Left ventricle myocardium superior (tissue), 1 donor: ENCODE measurements at places on chromosomes 16 and 17.

- DNase-seq: peak; percentile 51
These were observed 4.2 kb downstream of the GIT1 start for GRCh38 chr17:29585080-29585751.

- DNase-seq: peak; percentile 46
These were observed 20.7 kb upstream of the CMTM4 start for GRCh38 chr16:66717112-66717675.

DNA sequence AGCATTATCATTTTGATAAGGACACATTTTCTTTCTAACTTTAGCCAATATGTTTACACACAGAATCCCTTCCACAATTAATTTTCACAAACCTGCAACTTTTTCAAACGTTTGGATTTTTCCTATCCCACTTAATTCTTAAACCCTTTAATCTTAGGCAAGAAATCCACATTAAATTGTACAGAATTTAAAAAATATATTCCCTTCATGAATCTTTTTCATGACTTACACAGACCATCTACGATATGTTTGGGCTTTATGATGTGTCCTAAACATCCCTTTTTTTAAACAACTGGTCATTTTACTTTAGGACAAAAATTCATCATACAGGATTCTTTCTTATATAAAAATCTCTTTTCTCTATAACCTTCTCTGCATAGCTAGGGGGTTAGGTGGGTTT lies 241.5 kb upstream of the CNTNAP4 start:
- no peak for DNase-seq

DNA sequence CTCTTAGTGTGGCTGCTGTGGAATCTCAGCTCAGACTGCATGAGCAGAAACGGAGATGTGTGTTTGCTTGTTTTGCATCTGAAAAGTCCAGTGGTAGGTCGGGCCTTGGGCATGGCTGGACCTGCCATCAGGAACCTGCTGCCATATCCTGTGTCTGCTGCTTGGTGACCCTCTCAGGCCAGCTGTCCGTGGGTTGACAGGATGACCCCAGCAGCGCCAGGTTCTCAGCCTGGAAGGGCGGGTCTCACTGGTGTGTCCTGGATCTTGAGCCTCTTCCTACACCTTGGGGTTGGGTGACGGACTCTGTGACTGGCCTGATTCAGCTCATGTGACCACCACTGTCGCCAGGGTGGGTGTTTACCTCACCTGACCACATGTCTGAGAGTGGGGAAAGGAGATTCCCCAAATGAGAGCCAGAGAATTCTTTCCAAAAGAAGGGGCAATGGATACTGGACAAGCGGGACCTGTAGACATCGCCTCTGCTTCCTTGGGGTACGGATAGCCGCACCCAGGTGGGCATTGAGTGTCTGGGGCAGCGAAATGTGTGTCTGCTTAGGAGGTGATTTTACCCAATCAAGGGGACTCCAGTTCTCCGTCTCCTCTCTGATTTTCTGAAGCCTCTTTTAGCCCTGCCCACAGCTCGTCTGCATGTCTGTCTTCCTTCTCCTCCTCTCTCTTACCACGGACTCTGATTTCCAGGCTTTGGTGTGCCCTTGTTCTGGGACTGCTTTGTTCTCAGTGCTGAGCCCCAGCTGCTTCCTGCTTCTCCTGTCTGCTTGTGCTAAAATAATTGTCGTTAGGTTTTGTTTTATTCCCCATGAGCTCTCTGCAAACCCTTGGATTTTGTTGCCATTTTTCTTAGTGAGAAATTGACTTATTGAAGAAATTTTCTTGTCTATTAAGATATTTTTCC lies 399.7 kb downstream of the CPPED1 start:
- DNase-seq: no peak

GRCh38 chr16:74582970-74583369 lies 23.9 kb downstream of the GLG1 start:
- DNase-seq: no peak

GRCh38 chr17:68662037-68662432 lies 60.9 kb upstream of the FAM20A start:
- DNase-seq: no peak

GRCh38 chr17:28570716-28571360 lies 486 bp downstream of the PIGS start:
- peak; percentile 44 for DNase-seq

GRCh38 chr17:40480501-40481003 lies 20.9 kb downstream of the TNS4 start:
- no peak for DNase-seq

- peak; percentile 58 for DNase-seq
These were observed 21.4 kb downstream of the DCUN1D3 start for GRCh38 chr16:20878682-20879147.

DNA sequence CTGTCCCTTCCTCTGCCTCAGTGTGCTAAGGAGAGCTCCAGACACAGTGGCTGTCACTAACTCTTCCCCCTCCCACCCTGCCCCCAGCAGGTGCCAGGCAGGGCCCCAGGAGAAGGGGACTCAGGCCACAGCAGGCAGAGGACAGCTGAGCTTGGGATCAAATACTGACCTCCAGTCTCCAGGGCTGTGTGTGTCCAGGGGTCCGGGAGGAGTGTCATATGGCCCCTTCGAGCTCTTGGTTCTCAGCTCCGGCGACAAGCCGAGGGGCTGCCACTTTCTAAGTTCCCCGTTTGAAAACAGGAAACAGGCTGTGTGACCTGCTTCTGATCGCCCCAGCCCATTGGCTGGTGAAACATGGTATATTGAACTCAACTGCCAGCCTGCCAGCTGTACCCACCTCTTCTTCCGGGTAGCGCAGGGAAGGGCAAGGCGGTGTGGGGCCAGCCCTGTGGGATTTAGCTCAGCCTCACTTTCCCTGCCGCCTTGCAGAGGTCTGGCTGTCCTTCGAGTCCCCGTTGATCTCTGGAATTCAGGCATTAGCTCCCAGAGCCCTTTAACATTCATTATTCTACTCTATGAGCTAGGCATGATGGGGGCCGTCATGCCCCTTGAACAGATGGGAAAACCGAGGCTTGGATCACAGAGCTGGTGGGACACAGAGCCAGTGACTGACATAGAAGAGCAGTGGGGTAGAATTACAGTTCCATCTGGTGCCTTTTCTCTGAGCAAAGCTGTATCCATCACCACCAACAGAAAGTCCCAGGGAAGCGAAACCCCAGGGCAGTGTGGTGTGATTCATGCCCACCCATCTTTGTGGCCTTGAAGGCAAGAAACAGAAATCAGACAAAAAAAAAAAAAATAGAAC lies at the start of gene SNX20:
Gene SNX20, minus strand, starts transcription at position 292 of the 865 bp plus-strand sequence. CDS start 3,786 bp downstream, outside the sequence.
- DNase-seq: peak; percentile 49

DNA sequence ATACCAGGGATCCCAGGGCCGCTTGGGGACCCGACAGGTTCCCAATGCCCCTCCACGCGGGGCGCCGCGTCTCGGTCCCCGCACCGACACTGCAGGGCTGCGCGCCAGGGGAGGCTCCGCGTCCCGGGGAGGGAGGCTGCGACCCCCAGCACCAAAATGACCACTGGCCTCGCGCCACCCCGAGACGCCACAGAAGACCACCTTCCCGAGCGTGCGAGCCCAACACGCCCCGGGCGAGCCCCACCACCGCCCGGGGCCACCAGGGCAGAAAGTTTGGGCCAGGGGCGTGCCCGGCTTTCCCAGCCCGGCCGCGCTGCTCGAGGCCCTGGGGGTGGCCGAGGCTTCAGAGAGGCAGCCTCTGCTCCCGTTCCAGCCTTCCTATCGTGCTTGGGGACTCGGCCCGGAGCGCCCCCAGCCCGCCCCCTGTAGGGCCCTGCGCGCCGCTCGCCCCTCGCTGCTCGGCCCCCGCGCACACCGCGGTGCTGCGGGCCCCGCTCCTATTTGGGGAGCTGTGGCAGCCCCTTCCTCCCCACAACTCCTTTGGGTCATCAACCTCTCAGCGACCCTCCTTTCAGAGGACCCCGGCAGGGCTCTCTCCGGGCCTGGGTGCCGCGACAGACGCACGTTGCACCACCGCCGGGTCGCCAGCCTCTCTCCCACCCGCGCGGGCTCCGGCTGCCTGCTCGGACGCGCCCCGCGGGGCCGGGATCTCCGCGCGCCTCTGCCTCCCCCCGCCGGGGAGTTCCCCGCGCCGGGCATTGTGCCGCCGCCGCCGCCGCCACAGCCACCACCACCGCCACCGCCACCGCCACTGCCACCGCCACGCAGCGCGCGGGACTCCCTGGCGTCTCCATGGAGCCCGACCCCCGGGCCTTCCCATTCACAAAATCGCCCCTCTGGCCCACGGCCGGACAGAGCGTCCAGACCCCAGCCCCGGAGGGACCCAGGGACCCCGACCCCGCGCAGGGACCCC lies 892 bp downstream of the RBFOX3 start:
- no peak for DNase-seq

GRCh38 chr17:33178681-33179080 lies 114.4 kb downstream of the ASIC2 start:
- no peak for DNase-seq

DNA sequence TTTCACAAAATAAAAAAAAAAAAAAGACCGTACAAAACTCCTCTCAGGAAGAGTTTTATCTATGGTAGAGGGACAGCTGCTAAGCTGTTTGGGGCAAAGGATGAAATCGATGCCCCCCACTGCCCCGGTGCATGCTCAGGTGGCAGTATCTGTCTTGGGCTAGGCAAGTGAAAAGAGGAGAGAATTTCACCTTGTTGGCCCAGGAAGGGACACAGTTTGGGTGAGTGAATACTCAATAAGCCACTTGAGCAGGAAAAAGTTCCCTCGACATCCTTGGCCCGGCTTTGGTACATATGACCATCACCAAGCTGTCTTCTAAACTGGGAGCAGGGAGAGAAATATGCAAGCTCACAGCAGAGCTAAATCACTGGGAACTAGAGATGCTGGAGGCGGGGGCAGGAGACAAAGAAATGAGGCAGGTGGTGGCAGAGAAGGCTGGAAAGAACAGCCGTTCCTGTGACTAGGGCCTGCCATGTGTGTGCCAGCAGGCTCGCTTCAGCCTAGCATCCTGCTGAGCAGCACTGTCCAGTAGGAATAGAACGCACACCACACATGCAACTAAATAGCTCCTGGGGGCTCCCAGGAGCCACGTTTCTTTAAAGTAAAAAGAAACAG lies 8.2 kb upstream of the EIF1 start:
- no peak for DNase-seq
